ENCODE measurements at places on chromosomes 11 and 22.

- no peak for DNase-seq
Measured at GRCh38 chr22:39645532-39645931, 75.0 kb downstream of the CACNA1I start.

DNA sequence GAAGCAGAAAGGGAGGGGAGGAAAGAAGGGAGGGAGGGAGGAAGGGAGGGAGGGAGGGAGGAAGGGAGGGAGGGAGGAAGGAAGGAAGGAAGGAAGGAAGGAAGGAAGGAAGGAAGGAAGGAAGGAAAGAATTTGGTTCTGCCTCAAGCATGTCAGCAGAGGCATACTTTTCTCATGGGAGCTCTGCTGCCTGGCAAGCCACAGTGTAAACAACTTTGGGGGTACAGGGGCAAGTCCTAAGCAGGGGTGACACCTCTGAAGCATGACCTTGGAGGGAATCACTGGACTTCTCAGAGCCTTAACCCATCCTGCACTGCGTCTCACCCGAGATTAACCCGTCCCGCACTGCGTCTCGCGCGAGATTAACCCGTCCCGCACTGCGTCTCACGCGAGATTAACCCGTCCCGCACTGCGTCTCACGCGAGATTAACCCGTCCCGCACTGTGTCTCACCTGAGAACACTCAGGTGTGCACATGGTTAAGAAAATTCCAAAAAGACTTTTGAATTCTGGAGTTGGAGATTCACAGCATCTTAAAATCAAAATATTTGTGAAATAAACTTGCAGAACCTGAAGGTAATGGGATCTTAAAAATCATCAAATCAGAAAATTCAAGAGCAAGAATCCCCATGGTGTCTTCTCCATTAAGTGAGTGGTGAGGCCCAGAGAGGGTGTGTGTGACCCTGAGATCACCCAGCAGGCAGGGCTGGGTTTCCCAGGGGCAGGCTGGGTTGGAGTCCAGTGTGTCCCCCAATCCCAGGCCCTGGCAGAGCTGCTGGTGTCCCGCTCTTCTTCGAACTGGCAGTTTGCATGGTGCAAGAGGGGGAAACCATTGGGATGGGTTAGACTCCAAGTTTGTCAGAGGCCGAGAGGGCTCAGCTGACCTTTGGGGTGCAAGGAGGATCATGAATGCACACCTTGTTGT is 190.4 kb downstream of the MN1 start:
- DNase-seq, result no peak

GRCh38 chr22:22689621-22690345 is 45.4 kb downstream of the GGTLC2 start:
- DNase-seq, result no peak

GRCh38 chr11:19827399-19828135 is 114.9 kb downstream of the NAV2 start:
- DNase-seq, result no peak

- DNase-seq, result no peak
Measured at GRCh38 chr11:118156531-118157185, 4.0 kb upstream of the SCN4B start.
